ENCODE measurements at places on chromosomes 6 and 20.

GRCh38 chr6:29537714-29538403 lies 21.7 kb downstream of the UBD start:
- DNase-seq: peak; percentile 24

GRCh38 chr6:15269011-15269410 lies 23.1 kb downstream of the JARID2 start:
- no peak for DNase-seq

DNA sequence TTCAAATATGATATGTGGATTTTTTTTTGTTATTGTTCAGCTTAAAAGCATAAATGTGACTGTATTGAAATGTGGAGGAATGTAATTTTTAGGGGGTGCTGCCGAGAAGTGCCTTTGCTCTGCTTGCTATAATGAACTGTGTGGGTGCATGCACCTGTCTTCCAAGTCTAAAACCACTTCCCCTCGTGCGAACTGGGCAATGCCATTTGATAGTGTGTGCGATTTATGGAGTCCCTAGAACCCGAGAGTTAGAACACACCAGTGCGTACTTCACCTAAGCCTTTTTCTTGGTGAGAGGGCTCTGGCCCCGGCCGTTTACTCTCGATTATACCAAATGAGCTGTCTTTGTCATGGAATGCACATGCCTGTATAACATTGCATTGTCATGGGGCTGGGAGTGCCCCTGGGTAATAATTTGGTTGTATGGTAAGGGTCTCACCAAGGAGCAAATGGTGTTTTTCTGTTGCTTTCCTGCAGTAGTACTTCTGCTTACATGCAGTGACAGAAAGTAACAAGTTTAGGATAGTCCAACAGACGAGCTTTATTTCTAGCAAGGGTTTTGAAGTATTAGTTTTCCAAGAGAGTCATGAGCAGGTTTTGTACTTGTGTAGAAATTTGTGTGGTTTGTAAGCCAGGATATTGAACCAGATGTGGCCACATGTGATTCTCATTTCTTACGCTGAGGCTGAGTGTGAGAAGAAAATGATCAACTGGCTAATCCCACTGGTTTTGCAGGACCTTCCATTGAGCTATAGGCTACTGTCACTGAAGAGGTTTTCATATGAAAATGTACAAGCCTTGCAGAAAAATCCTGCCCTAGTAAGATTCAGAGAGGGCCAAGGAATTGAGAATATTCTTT lies 172.4 kb downstream of the DTNBP1 start:
- DNase-seq: no peak

DNA sequence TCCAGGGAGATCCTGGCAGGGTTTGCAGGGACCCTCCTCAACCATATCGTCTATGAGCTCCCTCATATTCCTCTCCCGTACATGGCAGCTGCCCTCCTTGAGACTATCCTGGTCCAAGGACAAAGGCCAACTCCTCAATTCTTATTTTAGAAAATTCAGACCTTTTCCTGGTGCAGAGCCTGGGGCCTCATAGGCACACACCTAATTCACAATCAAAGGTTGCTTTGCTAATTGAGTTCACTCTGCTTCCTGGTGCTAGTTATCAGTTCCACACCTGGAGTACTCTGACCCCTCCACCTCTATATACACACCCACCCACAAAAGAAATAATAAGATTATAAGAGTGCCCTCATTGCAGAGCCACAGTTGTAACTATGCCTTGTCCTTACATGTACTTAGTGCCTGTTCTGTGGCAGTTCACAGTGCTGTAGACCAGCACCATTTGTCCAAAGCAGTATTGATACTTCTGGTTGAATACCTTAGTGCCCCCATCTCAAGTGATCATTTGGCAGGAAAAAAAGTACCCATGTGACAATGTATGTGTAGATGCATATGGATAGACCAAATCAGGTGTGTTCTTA lies 38.7 kb downstream of the GSS start:
- no peak for DNase-seq

GRCh38 chr6:4922488-4923037 lies 81.3 kb downstream of the RPP40 start:
- no peak for DNase-seq

GRCh38 chr6:21005816-21006570 lies 471.7 kb downstream of the CDKAL1 start:
- DNase-seq: no peak

GRCh38 chr6:232982-233640 lies 59.2 kb upstream of the DUSP22 start:
- no peak for DNase-seq

- peak; percentile 90 for DNase-seq
These were observed 137.0 kb upstream of the STMND1 start for GRCh38 chr6:16964553-16965499.

DNA sequence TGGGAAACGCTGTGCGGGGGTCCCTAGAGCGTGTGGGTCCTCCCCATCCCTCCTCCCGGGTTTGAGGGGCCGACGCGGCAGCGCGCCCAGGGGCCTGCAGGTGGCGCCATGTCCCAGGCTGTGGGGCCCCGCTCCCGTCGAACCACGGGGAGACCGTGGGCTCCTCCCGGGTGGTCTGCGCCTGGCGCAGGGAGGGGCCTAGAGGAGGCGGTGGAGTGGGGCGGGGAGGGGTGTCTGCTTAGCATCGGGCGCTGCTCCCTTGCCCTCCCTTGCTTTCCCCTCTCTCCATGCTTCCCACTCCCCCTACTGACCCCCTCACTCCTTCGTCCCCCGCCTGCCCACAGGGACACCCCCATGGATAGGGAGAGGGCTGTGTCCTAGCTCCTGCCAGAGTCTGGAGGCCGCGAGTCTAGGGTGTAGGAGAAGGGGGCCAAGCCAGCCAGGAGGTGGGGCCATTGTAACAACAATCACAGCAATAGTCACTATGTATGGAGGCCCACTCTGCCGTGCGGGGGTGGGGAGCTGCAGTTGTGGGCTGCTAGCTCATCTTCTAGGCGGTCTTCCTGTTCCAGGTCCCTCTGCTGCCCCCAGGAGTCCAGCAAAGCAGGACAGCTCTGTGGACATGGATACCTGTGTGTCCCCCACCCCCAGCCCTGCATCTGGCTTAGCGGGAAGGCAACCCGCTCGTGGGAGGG lies 51.7 kb downstream of the CHMP4B start:
- peak; percentile 95 for DNase-seq

GRCh38 chr20:24289737-24290481 lies 179.5 kb upstream of the SYNDIG1 start:
- DNase-seq: peak; percentile 49

DNA sequence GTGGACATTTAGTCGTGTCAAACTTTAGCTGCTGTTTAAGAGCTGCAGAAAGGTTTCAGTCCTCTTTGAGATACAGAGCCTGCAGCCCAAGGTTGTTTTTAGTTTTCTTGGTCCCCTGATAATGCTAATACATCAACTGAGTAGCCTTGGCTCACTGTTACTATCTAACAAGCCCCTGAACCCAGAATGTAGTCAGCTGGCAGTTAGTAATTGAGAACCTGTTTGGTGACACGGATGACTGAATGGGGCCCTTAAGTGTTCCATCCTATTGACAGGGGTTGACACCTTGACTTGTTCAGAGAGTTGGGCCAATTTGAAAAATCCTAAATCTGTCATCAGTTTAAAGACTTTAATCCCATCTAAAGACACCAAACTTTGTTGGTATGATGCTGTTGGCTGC lies 2.8 kb downstream of the RTN4IP1 start:
- no peak for DNase-seq

- no peak for DNase-seq
These were observed 127.4 kb downstream of the ADGRG6 start for GRCh38 chr6:142429195-142429594.

GRCh38 chr20:57907131-57908000 lies 197.6 kb upstream of the PMEPA1 start:
- no peak for DNase-seq

DNA sequence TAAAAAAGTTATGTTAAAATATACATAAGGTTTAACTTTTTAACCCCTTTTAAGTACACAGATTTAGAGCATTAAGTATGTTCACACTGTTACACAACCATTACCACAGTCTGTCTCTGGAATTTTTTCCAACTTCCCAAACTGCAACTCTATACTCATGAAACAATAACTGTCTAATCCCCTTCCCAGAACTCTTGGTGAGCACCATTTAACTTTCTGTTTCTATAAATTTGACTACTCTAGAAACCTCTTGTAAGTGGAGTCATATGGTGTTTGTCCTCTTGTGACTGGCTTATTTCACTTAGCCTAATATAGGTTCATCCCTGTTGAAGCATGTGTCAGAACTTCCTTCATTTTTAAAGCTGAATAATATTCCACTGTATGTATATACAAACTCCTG lies 98.1 kb downstream of the MAP3K7 start:
- DNase-seq: no peak

DNA sequence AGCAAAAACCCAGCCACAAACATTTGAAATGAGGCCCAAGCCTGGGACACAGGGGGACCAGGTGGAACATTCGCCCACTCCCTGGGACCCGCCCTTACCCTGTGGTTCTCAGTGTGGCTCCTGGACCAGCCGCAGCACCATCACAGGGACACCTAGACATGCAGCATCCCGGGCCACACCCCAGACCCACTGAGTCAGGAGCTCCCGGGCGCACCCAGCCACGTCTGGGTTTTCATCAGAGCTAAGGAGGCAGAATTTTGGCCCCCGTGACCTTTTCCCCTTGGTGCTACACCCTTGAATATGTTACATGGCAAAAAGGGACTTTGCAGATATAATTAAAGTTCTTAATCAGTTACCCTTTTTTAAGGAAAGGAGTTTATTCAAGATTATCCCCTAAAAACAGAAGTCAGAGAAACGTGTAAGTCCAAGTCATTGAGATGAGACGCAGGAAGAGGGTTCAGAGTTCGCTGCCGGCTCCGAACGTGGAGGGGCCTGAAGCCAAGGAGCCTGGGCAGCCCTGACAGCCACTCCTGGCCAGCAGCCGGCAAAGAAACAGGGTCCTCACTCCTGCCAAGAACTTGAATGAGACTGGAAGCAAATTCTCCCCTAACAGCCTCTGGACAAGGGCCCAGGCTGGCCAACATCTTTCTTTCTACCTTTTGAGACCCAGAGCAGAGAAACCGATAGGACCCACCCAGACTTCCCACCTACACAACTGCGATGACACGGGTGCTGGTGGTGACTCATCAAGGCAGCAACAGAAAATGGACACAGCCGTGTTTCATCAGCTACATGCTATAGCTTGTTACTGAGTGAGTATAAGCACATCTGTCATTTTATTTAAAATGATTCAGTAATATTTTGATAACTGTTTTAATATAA lies 25.3 kb downstream of the BFSP1 start:
- no peak for DNase-seq

DNA sequence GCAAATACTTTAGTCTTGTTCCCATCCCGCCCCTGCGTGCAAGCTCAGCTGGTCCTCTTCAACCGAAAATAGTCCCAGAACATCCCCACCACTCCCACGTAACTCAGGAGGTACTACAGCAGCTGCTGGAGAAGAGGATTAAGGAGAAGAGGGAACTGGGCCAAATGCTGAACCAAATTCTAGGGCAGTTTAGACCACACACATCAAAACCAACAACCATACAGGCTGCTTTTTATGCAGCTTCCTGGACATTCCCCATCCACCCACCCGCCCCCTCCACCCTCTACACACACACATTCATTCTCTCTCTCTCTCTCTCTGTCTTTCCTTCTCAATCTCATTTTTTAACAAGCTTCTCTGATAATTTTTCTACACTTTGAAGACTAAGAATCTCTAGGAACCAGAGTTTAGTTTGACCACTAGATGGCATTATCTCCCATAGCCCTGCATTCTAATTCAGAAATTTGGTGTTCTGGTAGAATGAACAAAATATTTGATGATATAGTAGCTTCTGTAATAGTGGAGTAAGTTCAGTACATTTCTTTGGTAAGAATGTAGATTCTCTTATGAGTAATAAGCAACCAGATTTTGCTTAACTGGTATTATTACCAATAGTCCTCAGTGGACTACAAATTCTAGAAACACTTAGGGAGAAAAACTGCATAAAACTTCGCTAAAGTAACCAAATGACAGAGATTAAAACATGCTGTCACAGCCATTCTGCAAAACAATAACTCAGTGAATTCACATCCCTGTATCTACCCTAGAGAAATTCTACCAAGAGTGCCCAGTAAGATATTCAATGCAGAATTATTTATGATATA lies 52.1 kb upstream of the BEND6 start:
- peak; percentile 29 for DNase-seq

DNA sequence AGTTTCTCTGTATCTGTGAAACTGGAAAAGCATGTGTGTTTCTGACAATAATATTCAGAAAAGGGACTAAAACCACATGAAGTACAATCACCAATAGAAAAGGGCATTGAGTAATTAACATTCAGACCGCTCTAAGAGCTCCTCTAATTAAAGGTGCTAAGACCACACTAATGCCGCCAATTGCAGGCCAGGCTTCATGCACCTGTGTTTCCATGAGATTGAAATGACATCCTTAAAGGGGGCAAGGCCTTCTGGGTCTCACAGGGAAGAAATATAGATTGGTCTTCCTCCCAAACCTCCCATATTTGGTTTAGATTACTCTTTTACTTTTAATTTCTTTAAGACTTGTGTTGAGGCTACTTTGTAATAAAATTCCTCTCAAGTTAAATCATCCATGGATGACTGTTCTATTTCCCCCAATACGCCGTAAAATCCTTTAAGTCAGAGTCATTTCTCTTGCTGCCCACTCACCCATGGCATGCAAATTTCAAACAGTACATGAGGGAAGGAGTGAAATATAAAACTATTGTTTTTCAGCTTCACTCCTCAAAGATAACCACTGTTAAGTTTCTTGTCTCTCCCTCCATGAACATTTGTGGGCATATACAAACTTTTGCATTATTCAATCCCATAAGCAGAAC lies 110.6 kb downstream of the UBE3D start:
- DNase-seq: no peak

GRCh38 chr6:9543649-9544048 lies 871.2 kb downstream of the TFAP2A start:
- DNase-seq: no peak

- no peak for DNase-seq
These were observed 239.6 kb downstream of the ERMARD start for GRCh38 chr6:169991031-169991390.

DNA sequence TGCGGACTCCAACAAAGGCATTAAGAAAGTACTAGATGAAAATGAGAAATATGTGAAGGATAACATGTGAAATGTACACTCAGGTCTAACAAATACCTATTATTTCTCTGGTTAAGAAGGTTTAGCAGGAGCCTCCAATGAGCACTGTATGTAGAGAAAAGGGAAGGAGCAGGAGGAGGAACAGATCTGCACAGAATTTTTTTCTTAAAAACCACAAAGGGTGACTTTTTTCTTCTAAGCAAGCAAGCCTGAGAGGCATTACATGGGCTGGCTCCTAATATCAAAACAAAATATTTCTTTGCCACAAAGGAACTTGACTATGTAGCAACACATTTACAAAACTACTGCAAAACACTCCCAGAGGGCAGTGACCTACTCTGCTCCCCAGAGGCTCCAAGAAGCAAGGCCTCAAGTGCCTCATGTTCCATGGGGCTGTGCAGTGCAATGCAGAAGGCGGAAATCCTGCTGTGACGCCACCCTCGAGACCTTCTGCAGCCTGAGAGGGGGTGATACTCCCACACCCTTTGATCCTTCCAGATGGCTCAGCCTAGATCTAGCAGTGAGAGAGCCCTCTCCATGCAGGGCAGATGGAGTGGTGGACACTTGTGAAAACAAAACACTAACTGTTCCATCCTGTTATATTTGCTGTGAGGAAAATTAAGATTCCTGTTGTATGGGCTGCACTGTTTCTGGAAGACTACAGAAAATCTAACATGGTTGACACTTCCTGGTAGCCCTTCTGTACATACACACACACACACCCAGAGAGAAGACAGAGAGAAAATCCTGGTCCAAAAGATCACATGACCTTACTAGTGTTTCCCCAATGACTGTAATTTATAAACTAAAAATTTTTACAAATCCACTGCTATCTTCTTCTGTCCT lies 36.0 kb upstream of the SMIM29 start:
- DNase-seq: no peak

Data from iPS-NIHi11 (cell line).